ENCODE measurements at places on chromosomes 7 and 10.

DNA sequence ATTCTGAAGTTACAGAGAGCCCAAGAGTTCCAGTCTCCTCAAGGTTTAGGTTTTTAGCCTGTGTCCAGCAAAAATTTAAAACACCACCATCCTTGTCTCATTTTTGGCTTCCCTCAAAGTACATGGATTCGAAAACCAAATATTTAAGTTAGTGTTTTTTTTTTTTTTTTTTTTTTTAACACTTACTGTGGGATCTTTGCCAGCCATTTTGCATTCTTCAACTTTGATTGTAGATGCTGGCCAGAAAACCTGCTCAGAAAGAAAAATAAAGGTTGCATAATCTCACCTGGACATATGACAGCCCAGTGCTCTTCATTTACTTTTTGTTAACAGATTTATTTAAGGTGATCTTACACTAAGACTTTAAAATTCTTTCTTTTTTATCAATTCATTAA, 91.6 kb downstream of the SEMA3C start:
- no peak for DNase-seq

DNA sequence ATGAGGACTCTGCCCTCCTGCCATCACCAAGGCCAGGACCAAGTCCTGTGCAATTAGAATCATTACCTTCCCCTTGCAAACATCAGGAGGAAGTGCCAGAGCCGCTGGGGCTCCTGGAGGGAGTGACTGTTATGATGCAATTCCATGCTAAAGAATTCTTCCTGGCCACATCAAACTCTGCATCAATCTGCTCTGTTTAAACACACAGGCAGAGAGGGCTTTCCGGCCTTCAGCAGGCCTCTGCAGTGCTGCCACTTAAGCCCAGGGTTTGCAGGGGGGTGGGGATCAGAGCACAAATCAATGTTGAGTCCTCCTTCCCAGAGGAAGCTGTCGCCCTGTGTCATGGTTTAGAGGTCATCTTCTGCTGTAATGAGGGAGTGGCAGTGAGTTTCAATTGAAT, 58.1 kb downstream of the CTBP2 start:
- DNase-seq: peak; percentile 69

DNA sequence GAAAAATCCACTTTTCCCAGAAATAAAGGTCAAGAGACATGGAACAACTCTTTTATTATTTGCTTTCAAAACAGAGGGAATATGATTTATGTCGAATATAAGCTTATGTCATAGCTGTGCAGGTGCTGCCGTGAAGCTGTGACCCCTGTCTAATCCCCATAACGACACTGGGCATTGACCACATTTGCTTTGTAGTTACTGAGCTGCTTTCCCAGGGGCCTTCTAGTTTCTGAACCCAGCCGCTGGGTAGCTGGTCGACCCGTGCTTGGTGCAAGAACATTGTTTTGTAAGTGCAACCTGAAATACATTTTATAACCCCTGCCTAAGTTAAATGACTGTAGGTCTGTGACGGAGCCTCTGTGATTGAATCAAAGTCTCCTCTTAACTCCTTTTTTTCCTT, 144.9 kb upstream of the HDAC9 start:
- DNase-seq: no peak

DNA sequence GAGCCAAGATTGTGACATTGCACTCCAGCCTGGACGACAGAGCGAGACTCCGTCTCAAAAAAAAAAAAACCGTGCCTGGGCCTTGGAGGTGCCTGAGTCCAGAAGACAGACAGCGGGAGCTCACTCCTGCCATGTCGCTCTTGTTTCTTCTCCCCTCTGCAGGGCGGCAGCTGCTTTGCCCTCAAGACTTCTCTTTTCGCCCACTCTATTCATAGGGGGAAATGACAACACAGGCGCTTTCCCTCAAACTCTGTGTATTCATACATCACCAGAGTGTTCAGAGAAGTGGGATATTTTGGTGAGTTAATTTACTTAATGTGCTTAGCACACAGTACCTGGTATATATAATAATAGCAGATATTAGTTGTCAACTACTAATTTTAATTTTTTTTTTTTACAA, 44.5 kb downstream of the FOXK1 start:
- no peak for DNase-seq

DNA sequence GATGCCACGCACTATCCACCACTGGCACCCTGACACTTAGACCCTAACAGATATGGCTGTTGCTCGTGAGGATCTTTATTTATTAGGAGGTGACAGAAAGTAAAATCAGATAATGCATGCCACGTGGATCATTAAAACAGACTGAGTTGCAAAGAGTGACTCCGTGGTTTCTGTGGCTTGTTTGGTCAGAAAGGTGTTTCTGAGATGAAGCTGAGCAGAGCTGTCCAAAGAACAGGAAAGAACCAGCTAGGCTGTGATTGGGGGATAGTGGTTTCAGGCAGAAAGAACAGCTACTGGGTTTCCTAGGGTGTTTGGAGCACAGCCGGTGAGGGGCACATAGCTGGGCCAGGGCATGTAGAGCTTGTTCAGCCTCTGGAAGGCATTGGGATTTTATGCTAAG, 34.4 kb downstream of the CSGALNACT2 start:
- no peak for DNase-seq

DNA sequence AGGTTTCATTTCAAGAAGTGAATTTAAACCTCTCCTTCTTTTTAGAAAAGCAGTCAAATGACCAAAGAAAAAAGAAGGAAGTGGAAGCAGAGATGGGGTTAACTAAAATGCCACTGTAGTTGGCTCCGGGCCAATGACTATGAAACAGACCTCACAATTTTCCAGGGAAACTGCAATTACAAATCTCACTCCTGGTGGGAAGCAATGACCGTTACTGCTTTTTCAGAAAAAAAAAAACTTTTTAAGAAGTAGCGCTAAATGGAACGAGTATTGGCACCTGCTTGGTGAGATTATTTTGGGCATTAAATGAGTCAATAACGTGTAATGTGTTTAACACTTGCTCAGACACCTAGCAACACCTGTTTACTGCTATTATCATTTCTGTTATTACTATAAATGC, 1.2 kb downstream of the SFRP4 start:
- peak; percentile 42 for DNase-seq

DNA sequence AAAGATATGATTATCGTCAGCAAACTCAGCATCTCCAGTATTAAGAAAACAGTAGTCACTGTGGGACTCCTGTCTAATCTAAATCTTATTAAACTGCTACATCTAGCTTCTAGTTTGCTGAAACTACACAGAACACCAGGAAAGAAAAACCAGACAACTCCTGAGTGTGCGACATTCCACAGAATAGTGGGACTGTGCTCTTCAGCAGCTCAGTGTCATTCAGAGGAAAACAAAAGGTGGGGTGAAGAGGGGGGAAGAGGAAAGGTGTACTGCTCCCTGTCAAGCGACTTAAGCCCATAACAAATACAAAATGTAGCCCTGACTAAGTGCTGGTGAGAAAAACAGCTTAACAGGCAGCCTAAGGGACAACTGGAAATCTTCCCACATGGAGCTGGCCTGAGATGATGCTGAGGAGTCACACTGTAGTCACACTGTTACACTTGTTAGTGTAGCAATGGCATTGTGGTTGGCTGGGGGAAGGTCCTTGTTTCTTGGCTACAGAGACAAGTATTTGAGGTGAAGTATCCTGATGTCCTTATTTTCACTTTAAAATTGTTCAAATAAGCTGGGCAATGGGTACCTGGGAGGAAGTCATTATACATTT, 135.5 kb downstream of the USP6NL start:
- DNase-seq: no peak

DNA sequence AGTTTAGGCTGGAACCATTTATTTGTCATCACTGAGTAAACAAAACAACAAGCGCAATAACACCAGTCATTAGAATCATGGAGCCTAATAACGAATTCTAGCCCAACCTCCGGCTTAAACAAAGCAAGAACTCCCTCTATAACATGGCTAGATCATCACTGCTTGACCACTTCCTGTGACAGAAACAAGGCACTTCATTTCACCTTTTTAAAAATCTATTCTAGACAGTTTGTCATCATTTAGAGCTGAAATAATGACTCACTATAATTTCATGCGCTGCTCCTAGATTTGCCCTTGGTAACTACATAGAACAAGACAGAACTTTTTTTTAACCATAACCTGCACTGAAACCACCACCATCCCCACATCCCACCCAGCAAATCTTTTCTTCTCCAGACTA, 81.3 kb downstream of the OSBPL3 start:
- peak; percentile 59 for DNase-seq

DNA sequence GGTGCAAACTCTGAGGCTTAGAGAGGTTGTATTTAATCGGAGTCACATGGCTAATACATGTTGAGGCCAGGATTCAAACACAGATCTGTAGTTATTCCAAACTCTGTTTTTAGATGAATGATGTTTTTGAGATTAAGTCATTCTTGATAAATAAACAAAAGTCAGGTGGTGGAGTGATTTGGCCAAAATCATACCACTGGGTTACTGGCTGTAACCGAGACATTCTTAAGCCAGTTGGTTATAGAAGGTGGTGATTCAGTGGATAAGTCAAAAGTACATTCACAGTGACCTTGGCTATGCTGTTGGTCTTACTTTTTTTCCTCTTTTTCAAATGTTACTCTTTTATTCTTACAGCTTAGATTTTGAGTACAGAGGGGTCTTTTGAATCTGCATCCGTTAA, 361.4 kb downstream of the KIF20B start:
- peak; percentile 27 for DNase-seq

DNA sequence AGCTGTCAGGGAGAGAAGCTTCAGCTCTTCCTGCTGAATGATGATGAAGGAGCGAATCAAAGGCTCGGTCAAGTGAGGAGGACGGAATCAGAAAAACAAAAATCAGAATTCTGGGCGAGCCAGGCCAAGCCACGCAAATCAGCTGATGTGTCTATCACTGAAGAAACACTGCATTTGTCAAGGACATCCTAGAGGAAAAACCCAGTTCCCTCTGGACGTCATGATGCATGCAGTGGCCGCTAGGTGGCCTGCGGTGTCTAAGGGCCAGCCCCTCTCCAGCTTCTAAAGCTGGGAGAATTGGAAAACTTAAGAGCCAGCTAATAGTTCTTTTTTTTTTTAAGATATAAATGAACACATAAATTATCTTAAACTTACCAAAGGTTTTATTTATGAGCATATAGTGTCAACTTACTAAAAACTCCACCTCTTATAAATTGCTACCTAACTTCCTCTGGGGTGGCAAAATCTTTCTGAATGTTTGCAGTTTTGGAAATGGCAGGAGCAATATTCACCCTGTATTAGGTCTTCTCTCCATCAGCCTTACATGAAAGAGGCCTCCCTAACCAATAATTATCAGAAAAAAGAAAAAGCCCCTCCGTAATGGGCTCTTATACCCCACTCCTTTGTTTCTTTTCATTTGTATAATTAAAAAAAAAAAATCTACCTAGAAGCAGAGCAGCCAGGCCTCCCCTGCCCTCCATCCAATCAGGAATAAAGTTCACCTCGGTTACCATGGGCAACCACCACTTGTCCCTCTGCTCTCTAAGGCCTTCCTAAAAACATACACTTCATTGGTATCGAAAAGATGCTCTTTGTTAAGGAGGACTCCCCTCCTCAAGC, 186.8 kb downstream of the USP6NL start:
- DNase-seq: peak; percentile 54

GRCh38 chr10:132574783-132575319, 37.3 kb downstream of the INPP5A start:
- peak; percentile 68 for DNase-seq

GRCh38 chr7:134831862-134832261, 52.4 kb downstream of the CALD1 start:
- no peak for DNase-seq

- DNase-seq: no peak
Measured at GRCh38 chr7:91068136-91068795, 196.0 kb upstream of the FZD1 start.

- DNase-seq: peak; percentile 29
Measured at GRCh38 chr7:116139007-116139406, 71.3 kb upstream of the TES start.

DNA sequence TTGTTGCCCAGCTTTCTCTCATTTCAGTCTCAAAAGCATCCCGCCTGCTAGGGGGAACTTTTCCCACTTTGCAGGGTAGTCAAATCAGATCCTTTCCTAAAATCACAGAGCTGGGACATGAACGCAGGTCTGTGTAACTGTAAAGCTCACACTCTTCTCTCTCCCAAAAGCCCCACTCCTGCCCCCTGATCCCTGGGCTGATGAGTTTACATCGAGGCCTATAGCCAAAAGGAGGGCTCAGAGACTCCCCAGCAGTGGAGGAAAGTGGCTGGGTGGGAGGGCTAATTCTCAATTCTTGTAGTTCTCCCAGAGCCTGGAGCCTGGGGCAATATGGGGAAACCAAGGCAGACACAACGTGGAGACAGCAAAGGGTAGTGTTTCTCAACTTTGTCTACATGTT, 6.5 kb upstream of the MTPAP start:
- DNase-seq: no peak
